Stomach (tissue), 19 donors: ENCODE measurements at places on chromosomes 4 and X. TPM values are rescaled to one million over a fixed set of nuclear protein-coding genes. Genes with fewer than 3 reads are reported as not detected.

Gene GCNA
- 1.7 TPM for polyA plus RNA-seq

Gene GLRA2
- not detected for polyA plus RNA-seq

Gene AMOT
- polyA plus RNA-seq, result 1.4 TPM

DNA sequence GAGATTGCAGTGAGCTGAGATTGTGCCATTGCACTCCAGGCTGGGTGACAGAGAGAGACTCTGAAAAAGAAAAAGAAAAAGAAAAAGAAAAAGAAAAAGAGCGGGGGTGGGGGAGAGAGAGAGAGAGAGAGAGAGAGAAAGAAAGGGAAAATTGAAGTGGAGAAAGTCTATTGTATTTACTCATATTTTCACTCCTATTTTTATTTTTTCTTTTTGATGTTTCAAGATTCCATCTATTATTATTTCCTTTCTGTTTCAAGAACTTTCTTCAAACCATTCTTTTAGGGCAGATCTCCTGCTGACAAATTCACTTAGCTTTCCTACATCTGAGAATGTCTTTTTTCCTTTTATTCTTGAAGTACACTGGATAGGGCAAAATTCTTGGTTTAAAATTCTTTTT lies 57.5 kb upstream of the HDAC8 start:
- no peaks in the 10 kb centered on the region for H3K27me3 ChIP-seq
- no peak overlapping the region for H3K27ac ChIP-seq
- H3K4me3 ChIP-seq, result no peak overlapping the region
- no peak for DNase-seq
- H3K36me3 ChIP-seq, result no peaks in the 10 kb centered on the region

- peak overlapping the region; percentile 54 for H3K4me3 ChIP-seq
- no peaks in the 10 kb centered on the region for H3K36me3 ChIP-seq
- peaks cover 5% of the 10 kb centered on the region for H3K4me1 ChIP-seq
- no peak for DNase-seq
- H3K27me3 ChIP-seq, result peaks cover 91% of the 10 kb centered on the region
Observed at GRCh38 chrX:137426695-137427425, 139.1 kb upstream of the ZIC3 start.

DNA sequence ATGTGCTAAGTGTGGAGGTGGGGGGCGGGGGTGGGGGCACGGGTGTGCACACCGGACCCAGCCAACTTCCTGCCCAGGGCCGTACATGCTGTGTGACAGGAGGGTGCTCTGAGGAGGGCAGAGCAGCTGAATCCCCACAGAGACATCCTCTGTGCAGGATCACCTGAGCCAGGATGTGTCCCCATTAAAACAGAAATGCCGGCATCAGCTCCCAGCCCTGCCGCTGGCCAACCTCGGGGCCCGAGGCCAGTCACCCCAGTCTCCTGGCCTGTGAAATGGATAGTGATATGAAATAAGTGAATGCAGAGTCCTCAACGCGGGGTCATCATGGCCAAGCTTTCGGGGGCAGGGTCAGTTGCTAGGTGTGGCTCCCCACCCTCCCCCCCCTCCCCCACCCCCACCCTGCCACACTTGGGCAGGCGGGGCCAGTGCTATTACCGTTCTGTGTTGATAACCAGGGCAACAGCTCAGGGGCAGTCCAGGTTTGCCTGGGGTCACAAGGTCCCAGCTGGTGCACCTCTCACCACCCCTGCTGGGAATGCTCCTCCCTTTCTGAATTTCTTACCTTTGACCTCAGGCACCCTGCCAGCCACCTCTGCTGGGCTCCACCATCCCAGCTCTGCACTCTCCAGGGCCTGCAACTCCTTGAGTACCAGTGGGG lies 227.2 kb upstream of the PSAPL1 start:
- H3K27me3 ChIP-seq, result no peaks in the 10 kb centered on the region
- no peaks in the 10 kb centered on the region for H3K36me3 ChIP-seq
- DNase-seq, result no peak
- H3K4me1 ChIP-seq, result no peaks in the 10 kb centered on the region
- no peak overlapping the region for H3K27ac ChIP-seq

- no peak overlapping the region for H3K4me3 ChIP-seq
- H3K27me3 ChIP-seq, result no peaks in the 10 kb centered on the region
- DNase-seq, result peak; percentile 75
- H3K4me1 ChIP-seq, result peaks cover 49% of the 10 kb centered on the region
- H3K36me3 ChIP-seq, result peaks cover 96% of the 10 kb centered on the region
Observed at GRCh38 chr4:128863312-128864075, 54.0 kb downstream of the JADE1 start.

DNA sequence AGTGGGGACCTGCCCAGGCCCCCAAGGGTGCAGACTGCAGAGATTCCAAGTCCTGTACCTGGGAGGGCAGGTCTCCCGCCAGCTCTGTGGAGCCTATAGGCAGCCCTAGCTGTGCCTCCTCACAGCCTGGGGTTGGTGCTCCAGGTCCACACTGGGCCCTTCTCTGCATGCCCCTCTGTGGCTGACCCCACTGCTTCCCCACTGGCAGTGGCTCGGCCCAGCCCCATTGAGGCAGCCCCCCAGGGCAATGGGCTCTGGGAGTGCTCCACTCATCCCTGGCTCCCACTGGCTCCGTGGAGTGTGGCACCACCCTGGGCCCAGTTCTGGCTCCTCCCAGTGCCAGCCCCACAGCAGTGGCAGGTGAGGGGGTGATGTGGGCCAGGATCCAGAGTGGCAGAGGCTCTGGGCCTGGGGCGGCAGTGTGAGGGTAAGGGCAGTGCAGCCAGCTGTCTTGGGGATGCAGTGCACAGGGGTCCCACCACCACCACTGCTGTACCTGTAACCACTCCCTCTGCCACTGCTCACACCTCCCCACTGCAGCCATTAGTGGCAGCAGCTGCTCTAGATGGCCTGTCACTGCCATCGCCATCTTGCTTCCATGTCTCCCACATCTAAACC lies 312.2 kb downstream of the GPM6A start:
- H3K27ac ChIP-seq, result no peak overlapping the region
- no peak for DNase-seq
- no peaks in the 10 kb centered on the region for H3K27me3 ChIP-seq
- no peak overlapping the region for H3K4me3 ChIP-seq
- no peaks in the 10 kb centered on the region for H3K4me1 ChIP-seq

GRCh38 chr4:7624396-7624980 lies 189.8 kb upstream of the PSAPL1 start:
- H3K36me3 ChIP-seq, result no peaks in the 10 kb centered on the region
- H3K27me3 ChIP-seq, result peaks cover 44% of the 10 kb centered on the region
- no peak for DNase-seq
- no peak overlapping the region for H3K27ac ChIP-seq

GRCh38 chrX:110732266-110732665 lies 63.4 kb downstream of the CHRDL1 start:
- peak; percentile 11 for DNase-seq
- no peak overlapping the region for H3K4me3 ChIP-seq
